ENCODE measurements at places on chromosomes 6 and 20.

DNA sequence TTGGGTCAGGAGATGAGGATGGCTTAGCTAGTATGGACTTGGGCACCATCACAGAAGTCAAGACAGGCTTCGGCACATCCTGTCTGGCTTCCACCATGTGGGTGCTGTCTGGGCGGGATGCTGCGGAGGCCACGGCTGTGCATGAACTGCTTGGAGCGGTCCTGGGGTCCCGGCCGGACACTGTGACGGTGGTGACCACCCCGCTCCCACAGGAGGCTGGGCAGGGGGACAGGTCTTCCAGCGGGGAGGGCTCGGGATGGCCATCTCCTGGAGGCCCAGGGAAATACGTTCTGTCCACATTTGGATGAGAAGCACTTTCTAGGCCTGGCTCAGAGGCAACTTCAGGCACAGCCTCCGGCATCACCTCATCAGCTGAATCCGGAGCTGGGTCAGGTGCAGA, 32.1 kb upstream of the TCFL5 start:
- no peak for DNase-seq

DNA sequence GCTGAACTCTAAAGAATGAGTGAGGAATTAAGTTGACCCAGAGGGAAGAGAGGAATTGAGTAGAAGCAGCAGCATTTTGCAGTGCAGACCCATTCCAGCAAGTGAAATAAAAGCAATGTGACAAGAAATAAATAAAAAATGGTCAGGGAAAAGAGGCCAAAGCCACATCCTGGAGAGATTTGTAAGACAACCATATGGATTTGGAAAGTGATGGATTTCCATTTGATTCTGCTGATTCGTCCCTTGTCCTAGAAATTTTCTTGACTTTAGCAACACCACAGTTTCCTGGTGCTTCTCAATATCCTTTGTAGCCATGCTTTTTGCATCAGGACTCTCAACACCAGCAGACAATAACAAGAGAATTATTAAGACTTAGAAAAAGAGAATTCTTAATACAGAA, 29.8 kb downstream of the ANKEF1 start:
- no peak for DNase-seq

- no peak for DNase-seq
These were observed 1.7 kb downstream of the GABBR1 start for GRCh38 chr6:29631209-29631810.

- DNase-seq: no peak
These were observed 19.4 kb downstream of the TGM2 start for GRCh38 chr20:38145729-38146075.

DNA sequence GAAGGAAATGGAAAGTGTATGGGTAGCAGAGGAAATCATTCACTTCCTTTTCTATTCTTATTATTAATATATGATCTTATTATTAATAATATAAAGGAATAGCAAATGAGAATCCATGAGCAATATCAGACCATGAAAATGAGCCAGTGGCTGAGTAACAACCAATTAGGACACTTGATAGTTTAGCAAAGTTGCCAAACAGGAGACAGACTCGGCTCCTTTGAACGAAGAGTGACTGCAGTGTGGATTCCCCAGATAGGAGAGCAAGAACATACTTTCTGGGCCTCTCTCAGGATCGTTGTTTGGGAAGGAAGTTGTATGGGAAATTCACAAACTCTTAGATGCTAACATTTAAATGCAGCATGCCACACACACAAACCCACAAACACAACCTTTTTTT, 222.0 kb downstream of the KHDC1L start:
- no peak for DNase-seq

GRCh38 chr20:48236000-48236970, 451.0 kb upstream of the SULF2 start:
- no peak for DNase-seq

DNA sequence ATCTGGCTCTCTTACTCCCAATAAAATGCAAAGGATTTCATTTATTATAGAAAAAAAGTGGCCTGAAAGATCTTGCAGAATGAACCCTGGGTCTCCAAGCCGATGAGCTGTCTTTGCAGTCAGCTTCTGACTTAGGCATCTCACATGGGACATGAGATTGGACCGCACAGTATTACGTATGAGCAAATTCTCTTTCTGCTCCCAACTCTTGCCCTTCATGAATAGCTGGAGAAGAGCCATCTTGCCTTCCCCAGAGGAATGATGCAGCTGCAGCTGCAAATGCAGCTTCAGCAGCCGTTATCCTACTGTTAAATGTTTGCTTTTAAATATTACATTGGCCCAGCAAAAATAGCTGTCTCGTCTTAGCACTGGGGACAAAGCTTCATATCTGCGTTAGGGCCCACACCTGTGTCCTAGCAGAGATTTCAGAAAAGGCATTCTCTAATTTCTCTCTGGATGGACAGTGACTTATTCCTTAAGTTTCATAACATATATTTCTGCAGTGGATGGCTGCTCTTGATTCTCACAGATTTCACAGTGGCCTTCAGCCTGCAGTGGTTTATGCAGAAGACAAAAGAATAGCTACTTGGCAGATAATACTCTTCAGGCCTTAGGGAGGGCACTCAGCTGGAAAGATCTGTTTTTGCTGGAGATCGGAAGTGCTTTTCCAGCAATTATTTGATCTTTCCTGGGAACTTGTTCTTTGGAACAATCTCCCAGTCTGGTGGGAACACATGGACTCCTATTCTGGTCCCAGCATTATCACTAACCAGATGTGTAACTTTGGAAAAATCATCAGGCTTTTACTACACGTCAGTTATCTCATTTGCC, 129.2 kb downstream of the FYN start:
- no peak for DNase-seq

DNA sequence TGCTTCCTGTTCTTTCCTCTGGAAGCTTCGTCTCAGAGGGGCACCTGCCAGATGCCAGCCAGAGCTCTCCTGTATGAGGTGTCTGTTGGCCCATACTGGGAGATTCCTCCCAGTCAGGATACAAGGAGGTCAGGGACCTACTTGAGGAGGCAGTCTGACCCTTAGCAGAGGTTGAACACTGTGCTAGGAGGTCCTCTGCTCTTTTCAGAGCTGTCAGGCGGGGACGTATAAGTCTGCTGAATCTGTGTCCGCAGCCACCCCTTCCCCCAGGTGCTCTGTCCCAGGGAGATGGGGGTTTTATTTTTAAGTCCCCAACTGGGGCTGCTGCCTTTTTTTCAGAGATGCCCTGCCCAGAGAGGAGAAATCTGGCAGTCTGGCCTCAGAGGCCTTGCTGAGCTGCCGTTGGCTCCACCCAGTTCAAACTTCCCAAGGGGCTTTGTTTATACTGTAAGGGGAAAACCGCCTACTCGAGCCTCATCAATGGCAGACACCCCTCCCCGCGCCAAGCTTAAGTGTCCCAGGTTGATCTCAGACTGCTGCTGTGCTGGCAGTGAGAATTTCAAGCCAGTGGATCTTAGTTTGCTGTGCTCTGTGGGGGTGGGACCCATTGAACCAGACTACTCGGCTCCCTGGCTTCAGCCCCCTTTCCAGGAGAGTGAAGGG, 326.7 kb downstream of the BCKDHB start:
- DNase-seq: no peak

DNA sequence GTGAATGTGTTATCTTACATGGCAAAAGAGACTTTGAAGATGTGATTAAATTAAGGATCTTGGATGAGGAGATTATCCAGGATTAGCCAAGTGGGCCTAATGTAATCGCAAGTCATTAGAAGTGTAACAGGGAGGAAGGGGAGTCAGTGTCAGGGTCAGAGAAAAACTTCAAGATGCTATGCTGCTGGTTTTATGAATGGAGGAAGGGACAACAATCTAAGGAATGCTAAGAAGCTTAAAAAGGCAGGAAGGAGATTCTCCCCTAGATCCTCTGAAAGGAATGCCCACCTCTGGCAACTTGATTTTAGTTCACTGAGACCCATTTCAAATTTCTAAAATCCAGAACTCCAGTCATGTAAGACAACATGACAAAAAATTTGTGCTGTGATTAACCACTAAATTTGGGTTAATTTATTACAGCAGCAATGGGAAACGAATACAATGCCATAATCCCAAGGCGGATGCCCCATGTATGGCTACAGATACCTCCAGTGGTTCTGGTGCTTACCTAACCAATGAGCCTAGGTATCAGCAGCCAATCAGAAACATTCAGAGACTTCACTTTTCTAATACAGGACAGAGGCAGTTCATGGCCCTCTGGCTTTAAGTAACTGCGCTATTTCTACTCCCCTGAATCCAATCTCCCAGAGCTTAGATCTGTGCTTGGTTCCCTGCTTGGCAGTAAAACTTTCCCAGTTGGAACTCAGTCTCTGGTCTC, 3.6 kb upstream of the TAAR8 start:
- no peak for DNase-seq

DNA sequence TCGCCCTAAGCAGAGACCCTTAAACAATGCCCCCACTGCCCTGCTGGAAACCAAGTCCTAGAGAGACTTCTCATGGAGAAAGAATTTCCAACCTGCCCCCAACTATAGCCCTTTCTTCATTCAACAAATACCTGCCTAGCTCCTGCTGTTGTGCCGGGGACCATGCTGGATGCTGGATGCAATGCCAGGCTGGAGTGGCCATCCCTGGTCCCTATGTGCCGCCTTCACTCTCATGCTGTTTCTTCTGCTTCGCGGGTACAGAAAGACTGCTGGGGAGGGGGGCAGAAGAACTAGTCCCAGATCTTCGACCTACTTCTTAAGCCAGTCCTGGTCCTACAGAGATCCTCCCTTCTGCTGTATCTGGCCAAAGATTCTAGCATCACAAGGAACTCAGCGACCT, 3.4 kb downstream of the MDGA1 start:
- no peak for DNase-seq

Measured in naive thymus-derived CD4-positive, alpha-beta T cell (primary cell).